ENCODE measurements at places on chromosomes 12 and 14. TPM values are rescaled to one million over a fixed set of nuclear protein-coding genes. Genes with fewer than 3 reads are reported as not detected.

The GARIN6 gene
- not detected for total RNA-seq

The CDKN3 gene
- total RNA-seq, result 61.7 TPM

The EML5 gene
- total RNA-seq, result 1.0 TPM

The B4GALNT3 gene
- total RNA-seq, result 31.3 TPM

The FOXG1 gene
- total RNA-seq, result 0.12 TPM

The TSPAN8 gene
- total RNA-seq, result not detected

The HOXC10 gene
- total RNA-seq, result not detected

The PSMA3 gene
- 184 TPM for total RNA-seq

DNA sequence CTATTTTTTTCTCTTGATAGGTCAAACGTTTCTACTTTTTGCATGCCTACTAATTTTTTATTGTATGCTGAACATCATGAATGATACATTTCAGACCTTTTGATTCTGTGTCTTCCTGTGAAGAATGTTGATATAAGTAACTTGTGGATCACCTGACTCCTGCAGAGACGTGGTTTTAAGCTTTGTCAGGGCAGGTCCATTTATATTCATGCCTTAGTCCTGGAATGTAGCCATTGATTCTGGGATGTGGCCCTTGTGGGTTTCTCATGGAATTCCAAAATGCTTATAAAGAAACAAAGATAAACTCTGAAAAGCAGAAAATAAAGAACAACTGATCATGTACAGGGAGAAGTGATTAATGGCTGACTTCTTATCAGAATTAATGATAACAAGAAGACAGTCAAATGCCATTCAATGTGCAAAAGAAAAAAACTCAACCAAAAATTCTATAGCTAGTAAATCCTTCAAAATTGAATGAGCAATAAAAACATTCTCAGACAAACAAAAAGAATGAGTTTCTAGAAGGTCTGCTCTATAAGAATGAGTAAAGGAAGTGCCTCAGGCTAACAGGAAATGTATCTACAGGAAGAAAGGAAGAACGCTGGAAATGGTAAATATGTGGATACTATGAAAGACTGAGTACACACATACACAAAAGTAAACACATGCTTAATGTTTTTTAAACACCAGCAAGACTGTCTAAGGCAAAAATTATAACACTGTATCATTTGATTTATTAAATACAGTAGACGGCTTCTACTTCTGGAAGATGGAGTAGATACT is 284.8 kb upstream of the DIO3 start:
- H3K4me1 ChIP-seq, result peaks cover 6% of the 10 kb centered on the region
- no peaks in the 10 kb centered on the region for H3K27me3 ChIP-seq
- H3K27ac ChIP-seq, result no peak overlapping the region
- no peaks in the 10 kb centered on the region for H3K36me3 ChIP-seq
- peak; percentile 24 for DNase-seq
- H3K4me3 ChIP-seq, result no peak overlapping the region

DNA sequence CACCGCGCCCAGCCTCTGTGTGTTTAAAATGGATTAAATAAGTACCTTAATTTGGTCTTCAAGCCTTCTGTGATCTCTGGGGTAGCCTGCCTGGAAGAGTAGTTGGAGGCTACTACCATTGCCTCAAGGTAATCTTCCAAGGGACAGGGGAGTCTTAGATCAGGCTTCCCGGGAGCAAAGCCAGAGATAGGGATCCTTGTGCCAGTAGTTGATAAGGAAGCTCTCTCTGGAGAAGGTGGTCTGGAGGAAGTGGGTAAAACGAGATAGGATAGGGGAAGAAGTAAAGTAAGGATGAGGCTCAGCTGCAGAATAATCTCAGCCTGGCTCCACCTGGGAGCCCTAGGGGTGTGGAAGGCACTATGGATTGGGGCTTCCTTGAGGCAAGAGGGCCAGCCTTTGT is 38.5 kb downstream of the FOS start:
- no peak overlapping the region for H3K27ac ChIP-seq
- no peaks in the 10 kb centered on the region for H3K27me3 ChIP-seq
- H3K4me1 ChIP-seq, result no peaks in the 10 kb centered on the region
- H3K36me3 ChIP-seq, result no peaks in the 10 kb centered on the region

DNA sequence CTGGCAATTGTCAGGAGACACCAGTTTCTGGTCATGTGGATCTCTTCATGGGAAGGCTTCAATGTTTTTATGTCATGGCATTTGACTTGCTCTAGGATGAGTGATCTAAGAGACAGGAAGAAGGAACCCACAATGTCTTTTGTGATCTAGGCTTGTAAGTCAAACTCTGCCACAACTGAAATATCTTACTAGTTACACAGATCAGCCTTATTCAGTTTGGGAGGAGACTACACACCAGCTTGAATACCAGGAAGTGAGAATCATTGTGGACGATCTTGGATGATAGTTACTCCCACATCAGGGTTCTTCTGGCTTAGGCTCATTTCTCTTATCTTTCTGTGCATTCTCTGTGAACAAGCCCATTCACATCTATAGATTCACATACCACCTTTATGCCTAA is 236.2 kb upstream of the FBXO33 start:
- no peak overlapping the region for H3K4me3 ChIP-seq
- peaks cover 15% of the 10 kb centered on the region for H3K4me1 ChIP-seq
- H3K27ac ChIP-seq, result no peak overlapping the region
- no peak for DNase-seq
- no peaks in the 10 kb centered on the region for H3K36me3 ChIP-seq

DNA sequence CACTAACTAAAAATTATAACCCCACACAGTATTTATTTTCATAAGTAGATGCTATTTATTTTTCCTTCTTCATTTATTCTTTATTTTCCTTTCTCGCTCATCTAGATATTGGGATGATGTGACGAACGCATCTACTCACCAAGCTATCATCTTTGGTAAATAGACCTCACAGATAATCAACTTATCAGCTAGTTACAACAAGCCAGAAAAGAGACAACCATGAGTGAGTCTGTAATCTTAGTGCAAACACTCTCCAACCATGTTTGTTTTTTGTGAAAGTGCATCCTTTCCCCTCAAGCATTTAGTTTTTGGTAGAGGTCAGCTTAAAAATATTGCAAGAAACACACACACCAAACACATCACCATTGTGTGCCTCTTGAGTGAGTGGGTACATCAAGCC is 84.9 kb downstream of the SLC25A21 start:
- H3K27ac ChIP-seq, result no peak overlapping the region
- H3K27me3 ChIP-seq, result no peaks in the 10 kb centered on the region
- no peak for DNase-seq

DNA sequence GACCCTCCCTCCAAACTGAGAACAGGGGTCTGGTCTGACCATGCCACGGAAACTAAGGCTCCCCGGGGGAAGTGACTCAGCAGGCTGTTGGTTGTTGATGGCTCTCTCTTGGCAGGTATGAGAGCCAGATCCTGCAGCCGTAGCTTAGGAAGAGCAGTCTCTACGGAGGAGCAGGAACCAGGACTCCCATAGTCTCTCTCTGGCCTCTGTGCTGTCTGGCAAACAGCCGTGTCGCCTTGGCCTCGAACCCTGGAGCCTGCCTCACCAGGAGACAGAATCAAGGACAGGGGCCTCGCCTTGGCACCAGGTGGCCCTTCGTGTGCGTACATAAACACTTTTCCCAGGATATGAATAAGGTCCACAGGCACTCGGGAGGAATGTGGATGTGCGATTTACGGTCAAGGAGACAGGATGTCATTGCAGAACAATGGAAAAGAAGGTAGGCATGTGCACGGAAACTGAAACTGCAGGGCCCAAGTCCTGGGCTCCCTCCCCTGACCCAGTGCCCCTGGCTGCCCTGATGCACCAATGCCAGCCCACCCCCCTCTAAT is 7.9 kb downstream of the VWF start:
- H3K36me3 ChIP-seq, result no peaks in the 10 kb centered on the region
- no peak for DNase-seq
- H3K27me3 ChIP-seq, result no peaks in the 10 kb centered on the region
- no peak overlapping the region for H3K4me3 ChIP-seq
- no peaks in the 10 kb centered on the region for H3K4me1 ChIP-seq
- H3K27ac ChIP-seq, result no peak overlapping the region

DNA sequence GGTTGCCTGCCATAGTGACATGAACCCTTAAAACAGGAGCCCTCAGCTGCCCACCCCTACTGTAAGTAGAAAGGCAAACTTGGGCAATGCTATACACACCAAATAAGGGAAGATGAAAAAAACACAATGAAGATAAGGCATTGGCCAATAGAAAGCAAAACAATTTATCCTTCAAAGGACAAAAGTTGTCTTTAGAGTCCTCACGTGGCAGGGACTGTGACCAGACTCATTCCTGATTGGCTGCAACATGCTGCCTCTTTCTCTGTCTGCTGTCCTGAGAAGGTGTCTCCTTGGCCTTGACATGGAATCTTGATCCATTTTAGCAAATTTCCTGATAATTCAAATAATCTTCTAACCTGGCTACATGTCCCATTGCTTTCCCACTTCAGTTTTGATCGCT is 131.9 kb downstream of the GPR135 start:
- H3K4me3 ChIP-seq, result no peak overlapping the region
- H3K4me1 ChIP-seq, result peaks cover 73% of the 10 kb centered on the region
- no peak for DNase-seq
- H3K27me3 ChIP-seq, result no peaks in the 10 kb centered on the region

- H3K27ac ChIP-seq, result no peak overlapping the region
- H3K27me3 ChIP-seq, result no peaks in the 10 kb centered on the region
- H3K4me1 ChIP-seq, result no peaks in the 10 kb centered on the region
- H3K36me3 ChIP-seq, result no peaks in the 10 kb centered on the region
These were observed 2.1 kb upstream of the GPR132 start for GRCh38 chr14:105067140-105067968.

DNA sequence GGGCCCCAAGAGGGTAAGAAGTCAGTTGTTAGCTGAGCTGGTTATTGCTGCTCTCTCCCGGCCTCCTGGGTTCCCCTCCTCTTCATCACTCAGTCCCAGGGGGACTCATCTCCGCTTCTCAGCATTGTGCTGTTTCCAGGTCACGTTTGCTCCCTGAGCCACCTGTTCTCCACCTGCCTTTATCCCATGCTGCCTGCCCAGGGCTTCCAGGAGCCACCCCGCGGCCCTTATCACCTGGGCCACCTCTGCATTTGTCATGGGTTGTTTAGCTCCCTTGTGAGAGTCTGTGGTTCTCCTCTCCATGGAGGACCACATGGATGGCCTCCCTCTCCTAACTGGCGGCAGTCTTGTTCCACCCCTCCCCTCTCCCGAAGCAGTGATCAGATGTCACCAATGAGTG is 36.0 kb downstream of the SYNDIG1L start:
- DNase-seq, result no peak
- H3K27ac ChIP-seq, result no peak overlapping the region

GRCh38 chr12:69131077-69131476 is 108.3 kb upstream of the CPSF6 start:
- no peak overlapping the region for H3K27ac ChIP-seq
- H3K27me3 ChIP-seq, result no peaks in the 10 kb centered on the region
- peaks cover 10% of the 10 kb centered on the region for H3K4me1 ChIP-seq

DNA sequence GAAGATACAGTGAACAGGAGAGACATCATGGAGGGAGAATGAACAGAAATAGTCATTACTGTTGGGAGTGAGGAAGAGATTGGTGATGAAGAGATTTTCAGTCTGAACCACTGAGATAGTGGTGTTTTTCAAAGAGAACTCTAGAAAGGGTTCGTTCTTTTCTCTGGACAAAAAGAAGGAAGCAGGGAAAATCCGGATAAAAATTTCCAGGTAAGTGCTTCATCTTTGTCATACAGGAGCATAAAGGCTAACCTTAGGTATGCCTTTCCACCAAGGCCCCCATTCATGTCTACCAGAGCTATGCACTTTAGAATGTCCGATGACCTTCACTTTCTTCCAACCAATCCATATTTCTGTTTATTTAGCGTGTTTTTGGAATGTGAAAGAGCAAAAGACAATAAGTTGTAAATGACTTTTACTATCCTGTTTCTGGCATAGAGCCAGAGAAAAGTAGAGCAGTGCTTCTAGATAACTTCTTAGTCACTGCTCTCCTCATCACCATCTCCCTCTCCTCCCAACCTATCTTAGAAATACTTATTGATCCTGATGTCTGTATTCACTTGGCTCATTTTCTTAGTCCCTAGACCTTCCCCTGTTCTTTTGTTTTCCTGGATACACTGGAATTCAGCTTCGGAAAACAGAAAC is 116.5 kb downstream of the TTC6 start:
- H3K4me1 ChIP-seq, result peaks cover 5% of the 10 kb centered on the region
- DNase-seq, result no peak
- H3K27ac ChIP-seq, result no peak overlapping the region
- no peak overlapping the region for H3K4me3 ChIP-seq
- no peaks in the 10 kb centered on the region for H3K36me3 ChIP-seq
- no peaks in the 10 kb centered on the region for H3K27me3 ChIP-seq

- no peak overlapping the region for H3K4me3 ChIP-seq
- no peaks in the 10 kb centered on the region for H3K4me1 ChIP-seq
- no peaks in the 10 kb centered on the region for H3K36me3 ChIP-seq
- no peaks in the 10 kb centered on the region for H3K27me3 ChIP-seq
These were observed 8.5 kb upstream of the PLEKHH1 start for GRCh38 chr14:67524634-67524963.

GRCh38 chr12:132423251-132423819 is 66.6 kb upstream of the FBRSL1 start:
- peak; percentile 51 for DNase-seq
- peaks cover 94% of the 10 kb centered on the region for H3K27me3 ChIP-seq
- no peaks in the 10 kb centered on the region for H3K4me1 ChIP-seq
- no peak overlapping the region for H3K4me3 ChIP-seq
- no peak overlapping the region for H3K27ac ChIP-seq
- no peaks in the 10 kb centered on the region for H3K36me3 ChIP-seq

GRCh38 chr12:43807386-43807785 is 1.3 kb upstream of the TWF1 start:
- H3K27ac ChIP-seq, result no peak overlapping the region
- H3K36me3 ChIP-seq, result no peaks in the 10 kb centered on the region
- DNase-seq, result no peak
- peaks cover 5% of the 10 kb centered on the region for H3K4me1 ChIP-seq
- H3K4me3 ChIP-seq, result no peak overlapping the region

DNA sequence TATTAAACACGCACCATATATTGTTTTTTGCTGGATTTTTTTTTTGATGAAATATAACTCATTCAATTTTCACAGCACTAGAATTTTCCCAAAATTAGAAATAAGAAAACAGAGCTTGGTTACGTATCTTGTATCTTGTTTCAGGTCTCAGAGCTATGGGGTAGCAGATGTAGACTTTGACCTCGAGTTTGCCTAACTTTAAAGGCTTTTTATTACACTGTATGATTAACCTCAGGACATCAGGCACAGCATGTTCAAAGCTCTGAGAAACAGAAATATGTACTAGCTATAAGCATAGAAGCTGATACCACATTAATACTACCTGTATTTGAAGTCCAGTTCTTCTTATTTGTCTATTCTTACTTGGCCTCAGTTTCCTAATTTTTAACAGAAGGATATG is 171.9 kb upstream of the KITLG start:
- DNase-seq, result no peak
- no peak overlapping the region for H3K4me3 ChIP-seq
- no peak overlapping the region for H3K27ac ChIP-seq
- no peaks in the 10 kb centered on the region for H3K4me1 ChIP-seq
- no peaks in the 10 kb centered on the region for H3K36me3 ChIP-seq
